ENCODE measurements at places on chromosomes 5 and 9.

DNA sequence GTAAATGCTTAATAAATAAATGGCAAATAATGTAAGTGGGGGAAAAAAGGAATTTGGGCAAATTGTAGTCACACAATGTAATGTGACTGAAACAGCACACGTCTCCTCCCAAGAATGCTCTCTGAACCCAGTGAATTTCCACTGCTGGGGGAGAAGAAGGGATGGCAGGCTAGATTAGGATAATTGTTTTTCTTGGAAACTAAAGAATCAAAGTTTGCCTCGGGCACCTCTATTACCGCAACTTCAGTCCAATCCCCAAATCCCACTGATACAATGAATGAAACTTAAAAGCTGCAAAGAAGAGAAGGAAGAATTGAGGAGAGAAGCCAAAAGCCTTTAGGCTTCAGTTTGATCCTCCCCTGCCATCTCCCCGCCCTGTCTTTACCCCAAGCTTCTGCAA, 423.2 kb upstream of the PAPPA start:
- DNase-seq = no peak

DNA sequence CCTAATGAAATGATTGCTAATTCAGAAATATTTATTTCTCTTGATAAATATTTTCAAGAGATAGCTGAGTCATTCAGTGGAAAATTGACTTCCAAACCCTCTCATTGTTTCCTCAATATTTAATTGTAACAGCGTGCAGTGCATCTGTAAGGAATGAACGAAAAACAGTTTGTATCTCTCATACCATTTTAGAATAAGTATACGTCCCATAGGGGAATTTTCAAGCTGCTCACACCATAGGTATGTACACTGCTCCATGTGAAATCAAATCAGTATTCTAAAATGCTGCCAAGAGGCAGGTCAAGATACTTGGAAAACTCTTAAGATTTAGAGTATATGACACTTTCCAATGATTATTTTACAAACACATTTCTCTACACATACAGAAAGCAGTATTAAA, 202.2 kb downstream of the ARL15 start:
- no peak for DNase-seq

- no peak for DNase-seq
These were observed 247.5 kb upstream of the TMEM161B start for GRCh38 chr5:88515881-88516819.

DNA sequence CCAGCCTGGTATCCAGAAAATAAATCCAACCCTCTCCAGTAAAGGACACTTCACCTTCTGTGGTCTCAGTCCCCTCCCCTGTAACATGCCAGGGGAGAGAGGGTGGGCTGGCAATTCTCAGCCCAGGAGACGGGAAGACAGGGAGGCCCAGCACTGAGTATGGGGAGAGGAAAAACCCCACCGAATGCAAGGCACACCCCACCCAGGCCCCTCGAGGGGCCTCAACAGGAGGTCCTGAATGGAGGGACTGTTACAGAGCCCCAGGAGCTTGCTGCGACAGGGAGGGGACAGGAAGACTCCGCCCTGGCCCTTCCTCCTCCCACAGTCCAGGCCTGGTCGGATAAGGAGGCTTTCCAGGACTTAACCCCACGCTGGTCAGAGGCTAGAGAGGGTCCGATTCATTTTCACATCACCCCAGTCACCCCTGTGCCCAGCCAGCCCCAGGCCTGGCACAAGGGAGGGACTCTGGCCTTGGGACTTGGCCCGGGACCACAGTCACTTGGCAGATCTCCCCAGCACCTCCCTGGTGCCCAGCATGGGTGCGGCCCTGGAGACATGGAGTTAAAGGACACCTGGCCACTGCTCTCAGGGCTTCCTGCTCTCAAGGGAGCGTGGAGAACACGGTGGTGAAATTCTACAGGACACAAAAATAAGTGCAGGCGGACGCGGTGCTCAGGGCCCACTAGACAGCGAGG, 44.9 kb upstream of the STXBP1 start:
- no peak for DNase-seq

GRCh38 chr9:80994892-80995291, 694.5 kb downstream of the TLE1 start:
- no peak for DNase-seq

- DNase-seq = no peak
These were observed 80.0 kb upstream of the PCA3 start for GRCh38 chr9:76684213-76684612.

- no peak for DNase-seq
These were observed at the start of gene PANK3 for GRCh38 chr5:168578538-168579487. PANK3 (minus strand) TSS chr5:168579368; CDS start chr5:168579283, 85 bp downstream.

GRCh38 chr5:87302061-87302460, 34.4 kb downstream of the RASA1 start:
- no peak for DNase-seq

DNA sequence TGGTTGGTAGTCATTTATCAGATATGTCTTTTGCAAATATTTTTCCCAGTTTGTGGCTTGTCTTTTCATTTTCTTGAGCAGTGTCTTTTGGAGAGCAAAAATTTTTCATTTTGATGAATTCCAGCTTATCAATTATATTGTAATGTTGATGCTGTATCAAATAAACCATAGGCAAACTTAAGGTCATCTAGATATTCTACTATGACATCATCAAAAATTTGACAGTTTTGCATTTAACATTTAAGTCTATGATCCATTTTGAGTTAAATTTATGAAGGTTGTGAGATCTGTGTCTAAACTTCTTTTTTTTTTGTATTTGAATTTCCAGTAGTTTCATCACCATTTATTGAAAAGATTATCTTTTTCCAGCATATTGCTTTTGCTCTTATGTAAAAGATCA, 505.5 kb upstream of the COX7C start:
- no peak for DNase-seq

GRCh38 chr5:53095217-53095616, 14.3 kb downstream of the MOCS2 start:
- DNase-seq = no peak

GRCh38 chr9:108225149-108225800, 630.5 kb downstream of the ACTL7B start:
- no peak for DNase-seq

- no peak for DNase-seq
These were observed 265.5 kb upstream of the ADRA1B start for GRCh38 chr5:159650803-159651202.

GRCh38 chr5:91033370-91033769, 349.7 kb downstream of the ARRDC3 start:
- DNase-seq = no peak

DNA sequence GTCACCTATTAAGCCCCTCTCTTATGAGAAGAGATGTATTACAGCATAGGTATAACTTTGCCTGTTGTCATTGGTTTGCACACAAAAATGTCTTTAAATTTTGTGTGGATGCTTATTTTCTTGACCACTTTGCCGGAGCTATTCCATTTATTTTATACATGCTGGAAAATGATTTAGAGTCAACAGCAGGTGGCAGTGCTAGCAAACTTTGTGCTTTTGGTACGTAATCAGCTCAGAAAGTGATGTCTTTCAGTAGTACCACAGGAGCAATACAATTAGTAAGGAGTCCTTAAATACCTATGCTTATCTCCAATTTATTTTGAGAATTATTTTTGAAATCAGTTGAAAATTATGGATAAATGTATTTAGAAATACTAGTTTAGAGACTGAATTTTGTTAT, 19.8 kb upstream of the NUDT12 start:
- DNase-seq = no peak

DNA sequence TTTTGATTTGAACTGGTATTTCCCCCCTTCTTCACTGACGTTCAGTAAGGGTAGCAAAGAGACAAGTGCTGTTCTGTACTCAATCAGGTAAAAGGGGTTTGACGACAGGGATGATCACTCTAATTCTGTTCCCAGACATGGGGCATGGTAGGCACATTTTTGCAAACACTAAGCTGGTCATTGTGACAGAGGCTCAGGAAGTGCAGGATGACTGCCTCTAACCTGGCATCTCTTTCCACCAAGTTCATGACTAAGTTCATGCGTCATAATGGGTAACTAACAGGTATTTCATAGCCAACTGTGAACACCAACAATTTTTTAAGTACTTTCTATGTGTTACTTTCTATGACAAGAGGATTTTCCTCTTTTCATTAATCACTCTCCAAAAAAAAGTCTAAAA, 166.5 kb downstream of the MAPKAP1 start:
- no peak for DNase-seq

DNA sequence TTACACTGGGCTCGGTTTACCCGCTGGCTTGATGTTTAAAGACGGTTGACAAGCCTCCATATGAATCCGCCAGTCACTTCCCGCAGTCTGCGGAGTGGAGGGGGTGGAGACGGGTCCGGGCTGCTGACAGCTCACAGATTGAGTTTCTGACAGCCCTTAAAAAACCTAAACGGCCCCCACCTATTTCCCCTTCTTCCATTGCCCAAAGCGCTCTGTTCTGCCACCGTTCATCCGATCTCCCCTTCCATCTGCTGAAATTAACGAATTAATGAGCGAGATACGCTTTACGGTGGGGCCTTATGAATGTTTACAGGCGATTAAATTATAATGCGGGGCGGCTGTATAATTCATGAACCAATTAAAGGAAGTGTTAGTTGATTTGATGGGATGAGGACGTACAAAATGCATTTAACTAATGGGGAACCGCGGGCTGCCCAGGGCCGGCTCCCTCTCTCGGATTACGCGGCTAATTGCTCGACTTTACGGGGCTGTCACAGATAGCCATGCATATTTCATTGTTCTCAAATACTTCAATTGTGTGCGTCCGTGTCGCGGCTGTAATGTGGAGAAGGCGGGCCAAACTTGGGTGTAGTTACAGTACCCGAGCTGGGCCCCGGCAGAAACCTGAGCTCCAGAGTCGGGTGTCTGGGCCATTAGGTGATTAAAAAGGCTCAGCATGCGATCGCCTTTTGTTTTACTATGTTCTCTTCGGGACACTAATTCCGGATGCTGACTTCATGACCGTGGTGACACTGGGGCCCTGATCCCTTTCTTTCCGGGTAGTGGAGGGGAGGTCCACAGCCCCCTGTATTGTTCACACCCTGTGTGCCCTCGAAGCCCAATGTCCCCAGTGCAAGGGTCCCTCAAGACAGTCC, 74.9 kb downstream of the GTF3C4 start:
- DNase-seq = no peak

DNA sequence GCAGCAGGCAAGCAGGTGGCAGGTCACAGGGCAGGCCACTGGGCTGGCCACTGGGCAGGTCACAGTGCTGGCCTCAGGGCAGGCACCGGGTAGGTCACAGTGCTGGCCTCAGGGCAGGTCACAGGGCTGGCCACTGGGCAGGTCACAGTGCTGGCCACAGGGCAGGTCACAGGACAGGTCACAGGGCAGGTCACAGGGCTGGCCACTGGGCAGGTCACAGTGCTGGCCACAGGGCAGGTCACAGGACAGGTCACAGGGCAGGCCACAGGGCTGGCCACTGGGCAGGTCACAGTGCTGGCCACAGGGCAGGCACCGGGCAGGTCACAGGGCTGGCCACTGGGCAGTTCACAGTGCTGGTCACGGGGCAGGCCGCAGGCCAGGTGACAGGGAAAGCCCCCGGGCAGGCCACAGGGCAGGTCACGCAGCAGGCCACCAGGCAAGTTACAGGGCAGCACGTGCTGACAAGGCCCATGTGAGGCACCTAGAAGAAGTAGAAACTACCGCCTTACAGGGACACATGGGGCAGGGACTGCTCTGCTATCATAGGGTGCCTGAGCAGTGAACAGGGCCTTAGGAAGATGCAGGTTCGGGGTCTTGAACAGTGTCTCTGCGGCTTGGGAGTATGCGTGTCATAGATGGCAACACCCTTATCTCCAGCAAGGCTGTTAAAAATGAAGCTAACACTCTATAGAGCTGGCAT, 18.6 kb upstream of the MED10 start:
- no peak for DNase-seq

GRCh38 chr5:124546643-124547042, 199.8 kb downstream of the ZNF608 start:
- no peak for DNase-seq

GRCh38 chr5:67677422-67677970, 480.9 kb upstream of the CD180 start:
- no peak for DNase-seq

GRCh38 chr9:132184124-132184523, 22.3 kb downstream of the NTNG2 start:
- DNase-seq = no peak

DNA sequence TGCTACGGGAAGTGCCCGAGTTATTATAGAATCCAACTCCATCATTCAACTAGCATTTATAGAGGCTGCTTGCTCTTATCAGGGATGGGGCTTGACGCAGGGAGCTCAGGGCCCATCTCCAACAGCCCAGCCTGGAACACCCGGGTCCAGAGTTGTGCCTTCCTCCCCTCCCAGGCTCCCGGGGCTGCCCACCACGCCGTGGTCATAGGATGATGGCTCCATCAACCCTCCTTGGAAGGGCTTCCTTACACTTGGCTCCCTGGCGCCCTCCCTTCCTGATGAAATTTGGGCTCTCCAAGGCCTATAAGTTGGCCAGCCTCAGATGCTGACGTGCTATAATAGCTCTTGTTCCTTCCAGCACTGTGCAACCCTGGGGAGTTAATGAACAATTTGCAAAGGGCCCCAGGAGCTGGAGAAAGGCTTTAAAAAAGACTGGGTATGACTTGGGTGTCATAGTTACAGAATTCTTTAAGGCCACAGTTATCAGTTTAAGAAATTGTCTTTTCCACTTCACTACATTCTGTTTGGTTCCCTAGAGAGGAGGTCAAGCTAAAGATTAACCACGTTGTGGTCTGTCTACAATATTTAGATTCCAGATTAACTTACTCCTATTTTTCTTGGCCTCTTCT, 42.5 kb upstream of the GADD45G start:
- no peak for DNase-seq

DNA sequence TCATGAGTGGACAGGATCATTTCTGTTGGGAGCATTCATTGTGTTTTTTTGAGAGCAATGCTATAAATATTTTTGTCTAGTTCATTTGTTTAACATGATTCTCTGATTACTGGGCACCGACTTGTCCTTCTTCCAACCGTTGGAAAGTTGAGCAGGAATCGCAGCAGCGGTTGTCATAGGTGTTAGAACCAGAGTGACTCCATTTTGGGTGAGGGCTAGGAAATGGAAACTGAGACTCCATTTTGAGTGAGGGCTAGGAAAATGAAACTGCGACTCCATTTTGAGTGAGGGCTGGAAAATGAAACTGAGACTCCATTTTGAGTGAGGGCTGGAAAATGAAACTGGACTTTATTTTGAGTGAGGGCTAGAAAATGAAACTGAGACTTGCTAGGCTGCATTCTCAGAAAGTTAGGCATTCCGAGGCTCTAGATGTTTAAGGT, 100.6 kb downstream of the ICE1 start:
- DNase-seq = peak; percentile 48

DNA sequence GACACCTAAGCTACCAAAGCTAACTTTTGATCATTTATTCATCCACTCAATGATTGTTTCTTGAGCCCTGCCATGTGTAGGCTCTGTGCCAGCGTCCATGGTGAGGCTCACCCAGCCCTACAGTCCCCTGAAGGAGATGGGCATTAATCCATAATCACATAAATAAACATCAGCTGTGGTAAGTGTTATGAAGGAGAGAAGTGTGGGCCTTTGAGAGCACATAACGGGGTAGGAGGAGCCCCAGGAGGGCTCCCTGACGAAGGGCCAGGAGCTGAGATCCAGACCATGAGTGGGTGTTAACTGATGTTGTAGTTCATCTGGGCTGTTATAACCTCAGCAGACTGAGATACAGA, 53.9 kb upstream of the AFAP1L1 start:
- DNase-seq = no peak

GRCh38 chr9:99259231-99259918, 37.3 kb downstream of the SEC61B start:
- DNase-seq = peak; percentile 67

All from activated CD4-positive, alpha-beta memory T cell treated with anti-CD3 and anti-CD28 coated beads, Interleukin-2, amount 10 ng/mL, durations not matched to agents 7 days and 5 days (primary cell).